ENCODE measurements at places on chromosomes 13 and 19. TPM values are rescaled to one million over a fixed set of nuclear protein-coding genes. Genes with fewer than 3 reads are reported as not detected.

GRCh38 chr19:36838784-36839324, 667 bp upstream of the ZNF790 start:
- no peak for DNase-seq

Gene KIR2DL3
- total RNA-seq: not detected

DNA sequence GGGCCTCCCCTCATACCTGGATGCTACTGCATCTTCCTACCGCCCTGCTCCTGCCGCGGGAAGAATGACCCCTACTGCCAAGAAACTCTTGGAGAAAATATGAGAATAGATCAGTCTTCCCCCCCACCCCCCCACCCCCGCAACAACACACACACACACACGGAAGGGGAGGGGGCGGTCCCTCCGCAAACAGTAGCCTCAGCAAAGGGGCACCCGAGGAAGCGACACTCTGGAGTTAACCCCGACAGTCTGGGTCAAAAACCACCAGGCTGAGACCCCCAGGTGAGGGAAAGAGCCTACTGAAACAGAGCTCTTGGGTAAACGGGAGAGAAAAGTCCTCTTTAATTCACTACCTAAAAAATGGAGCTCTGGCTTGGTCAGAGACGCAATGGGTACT, 1.2 kb downstream of the MED26 start:
- DNase-seq: peak; percentile 39

DNA sequence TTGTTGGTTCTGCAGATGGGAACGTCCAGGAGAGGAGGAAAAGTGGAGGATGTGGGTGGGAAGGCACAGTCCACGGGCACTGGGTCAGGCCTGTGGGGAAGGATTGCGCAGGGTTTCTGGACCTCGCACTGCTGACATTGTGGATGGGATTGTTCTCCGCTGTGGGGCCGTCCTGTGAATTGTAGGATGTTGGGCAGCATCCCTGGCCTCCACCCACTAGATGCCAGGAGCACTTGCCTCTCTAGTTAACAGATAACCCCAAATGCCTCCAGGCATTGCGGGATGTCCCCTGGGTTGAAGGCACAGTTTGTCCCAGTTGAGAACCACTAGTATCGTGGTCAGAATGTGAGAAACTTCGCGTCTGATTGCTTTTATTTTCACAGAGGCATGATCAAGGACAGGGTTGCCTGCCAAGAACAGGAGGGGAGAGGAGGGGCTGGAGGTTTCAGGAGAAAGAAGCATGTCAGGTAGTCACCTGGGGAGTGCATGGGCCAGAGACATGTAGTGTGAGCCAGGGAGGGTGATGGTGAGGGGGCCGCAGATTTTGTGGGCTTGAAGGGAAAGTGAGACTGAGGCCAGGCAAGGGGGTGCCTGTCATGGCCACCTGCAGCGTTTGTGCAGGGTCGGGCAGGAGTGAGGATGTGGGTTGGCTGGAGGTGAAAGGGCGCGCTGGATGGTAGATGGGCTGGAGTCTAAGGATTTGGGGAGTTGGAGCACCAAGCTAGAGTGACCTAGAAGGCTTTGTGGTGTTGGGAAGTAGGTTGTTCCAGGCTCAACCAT, 3.2 kb downstream of the ZNF628 start:
- DNase-seq: no peak

Gene RPL18A
- 4,160 TPM for total RNA-seq

- no peak for DNase-seq
Measured at GRCh38 chr13:84739021-84739420, 856.7 kb upstream of the SLITRK1 start.

Gene GSX1
- not detected for total RNA-seq

- no peak for DNase-seq
Measured at GRCh38 chr13:45796426-45797235, 54.9 kb downstream of the SIAH3 start.

GRCh38 chr13:28056970-28057712, 43.2 kb downstream of the FLT3 start:
- DNase-seq: no peak

- no peak for DNase-seq
Measured at GRCh38 chr13:51577690-51578089, 6.6 kb upstream of the WDFY2 start.

Gene DIAPH3
- 24.3 TPM for total RNA-seq

- no peak for DNase-seq
Measured at GRCh38 chr13:71869274-71869673, 2.3 kb upstream of the DACH1 start.

GRCh38 chr19:47641891-47642485, 33.1 kb downstream of the BICRA start:
- no peak for DNase-seq

Gene SIGLEC12
- total RNA-seq: not detected

Gene POU2F2
- total RNA-seq: 31.9 TPM

GRCh38 chr19:6970021-6970420, 51.2 kb downstream of the MBD3L2B start:
- no peak for DNase-seq

DNA sequence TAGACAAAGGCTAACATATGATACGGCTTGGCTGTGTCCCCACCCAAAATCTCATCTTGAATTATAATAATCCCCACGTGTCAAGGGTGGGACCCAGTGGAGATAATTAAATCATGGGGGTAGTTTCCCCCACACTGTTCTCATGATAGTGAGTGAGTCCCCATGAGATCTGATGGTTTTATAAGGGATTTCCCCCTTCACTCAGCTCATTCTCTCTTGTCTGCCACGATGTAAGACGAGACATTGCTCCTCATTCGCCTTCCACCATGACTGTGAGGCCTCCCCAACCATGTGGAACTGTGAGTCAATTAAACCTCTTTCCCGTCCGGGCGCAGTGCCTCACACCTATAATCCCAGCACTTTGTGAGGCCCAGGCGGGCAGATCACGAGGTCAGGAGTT, 143.5 kb downstream of the RXFP2 start:
- DNase-seq: no peak

Gene MED26
- total RNA-seq: 11.3 TPM

- DNase-seq: no peak
Measured at GRCh38 chr19:2077833-2078619, 18.1 kb downstream of the MOB3A start.

DNA sequence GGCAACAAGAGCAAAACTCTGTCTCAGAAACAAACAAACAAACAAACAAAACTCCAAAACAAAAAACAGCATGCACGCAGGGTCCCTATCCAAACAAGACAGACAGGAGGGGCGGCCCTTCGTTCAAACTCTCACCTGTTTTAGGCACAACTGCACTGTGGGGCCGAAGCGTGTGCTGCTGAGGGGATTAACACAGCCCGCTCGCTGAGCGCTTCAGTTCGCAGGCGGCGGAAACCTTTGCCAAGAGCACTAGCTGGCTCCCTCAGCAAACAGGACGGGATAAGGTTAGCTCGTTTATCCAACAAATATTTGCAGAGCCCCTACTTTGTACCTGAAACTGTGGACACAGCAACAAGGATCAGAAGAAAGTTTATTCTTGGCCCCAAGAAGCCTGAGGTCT, 1.6 kb upstream of the ADPRHL1 start:
- DNase-seq: no peak

DNA sequence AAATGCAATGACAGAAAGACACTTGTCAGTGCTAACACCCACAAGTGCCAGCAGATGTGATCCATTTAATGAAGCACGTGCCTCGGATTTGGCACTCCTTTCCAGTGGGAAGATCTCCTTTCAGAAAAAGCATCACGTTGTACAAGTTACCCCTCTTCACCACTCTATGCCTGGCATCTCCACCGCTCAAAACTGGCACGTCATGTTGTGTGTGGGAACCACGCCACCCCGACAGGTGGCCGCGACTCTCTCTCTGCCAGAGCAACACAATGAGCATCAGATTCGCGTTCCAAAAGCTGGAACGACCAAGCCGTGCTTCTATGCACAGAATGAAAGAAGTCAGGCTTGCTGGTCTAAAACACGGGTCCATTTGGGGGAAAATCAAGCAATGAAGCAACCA, 24.3 kb downstream of the TMTC4 start:
- no peak for DNase-seq

GRCh38 chr13:93183302-93183701, 43.3 kb upstream of the GPC6 start:
- DNase-seq: no peak

Gene TRIM13
- total RNA-seq: 15.5 TPM

Gene NTN5
- total RNA-seq: not detected

DNA sequence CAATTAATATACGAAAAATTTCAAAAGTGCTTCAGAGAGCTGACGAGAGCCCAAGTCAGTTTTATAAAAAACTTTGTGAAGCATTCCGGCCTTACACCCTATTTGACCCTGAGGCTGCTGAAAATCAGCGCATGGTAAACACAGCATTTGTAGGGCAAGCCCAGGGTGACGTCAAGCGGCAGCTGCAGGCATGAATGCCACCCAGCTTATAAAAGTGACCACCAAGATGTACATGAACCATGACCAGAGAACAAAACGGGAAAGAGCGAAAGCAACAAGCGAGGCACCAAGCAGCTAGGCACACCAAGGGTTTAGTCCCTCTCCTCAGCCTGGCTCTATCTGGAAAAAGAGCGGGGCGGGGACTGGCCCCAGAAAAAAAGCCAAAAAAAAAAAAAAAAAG, 6.0 kb downstream of the SIGLEC11 start:
- DNase-seq: no peak

DNA sequence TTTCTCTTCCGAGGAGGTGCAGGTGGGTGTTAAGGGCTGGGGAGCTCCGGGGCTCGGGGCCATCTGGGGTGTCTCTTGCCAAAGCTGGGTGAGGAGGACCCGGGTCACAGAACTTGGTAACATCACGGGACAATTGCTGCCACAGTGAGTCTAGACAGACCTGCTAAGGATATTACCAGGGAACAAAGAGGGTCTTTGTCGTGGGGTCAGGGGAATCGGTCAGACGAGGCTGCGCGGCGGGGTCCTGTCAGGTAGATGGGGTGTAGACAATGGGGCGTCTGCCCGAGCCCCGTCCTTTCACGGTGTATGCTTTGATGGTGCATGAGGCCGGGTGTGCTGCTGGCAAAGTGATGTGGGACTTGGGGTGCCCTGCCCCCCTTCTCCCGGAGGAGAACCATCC, 7.8 kb downstream of the PGPEP1 start:
- DNase-seq: no peak

DNA sequence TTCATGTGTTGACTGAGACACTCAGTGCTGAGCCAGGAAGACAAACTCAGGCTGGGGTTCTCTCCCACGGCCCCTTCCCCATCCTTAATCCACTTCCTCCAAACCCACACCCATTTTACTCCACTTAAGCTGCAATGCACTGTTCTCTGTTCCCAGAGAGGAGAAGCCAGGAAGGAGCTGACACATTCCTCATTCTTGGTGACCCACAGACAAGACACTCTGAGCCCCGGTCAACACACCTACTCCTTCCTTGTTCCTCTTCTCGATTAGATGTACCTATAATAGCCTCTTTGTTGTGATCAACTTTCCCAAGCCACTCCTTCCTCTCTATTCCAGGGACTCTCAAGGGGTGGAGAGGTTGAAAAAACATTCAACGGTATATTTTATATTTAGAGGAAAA, 47.1 kb downstream of the INSR start:
- no peak for DNase-seq

DNA sequence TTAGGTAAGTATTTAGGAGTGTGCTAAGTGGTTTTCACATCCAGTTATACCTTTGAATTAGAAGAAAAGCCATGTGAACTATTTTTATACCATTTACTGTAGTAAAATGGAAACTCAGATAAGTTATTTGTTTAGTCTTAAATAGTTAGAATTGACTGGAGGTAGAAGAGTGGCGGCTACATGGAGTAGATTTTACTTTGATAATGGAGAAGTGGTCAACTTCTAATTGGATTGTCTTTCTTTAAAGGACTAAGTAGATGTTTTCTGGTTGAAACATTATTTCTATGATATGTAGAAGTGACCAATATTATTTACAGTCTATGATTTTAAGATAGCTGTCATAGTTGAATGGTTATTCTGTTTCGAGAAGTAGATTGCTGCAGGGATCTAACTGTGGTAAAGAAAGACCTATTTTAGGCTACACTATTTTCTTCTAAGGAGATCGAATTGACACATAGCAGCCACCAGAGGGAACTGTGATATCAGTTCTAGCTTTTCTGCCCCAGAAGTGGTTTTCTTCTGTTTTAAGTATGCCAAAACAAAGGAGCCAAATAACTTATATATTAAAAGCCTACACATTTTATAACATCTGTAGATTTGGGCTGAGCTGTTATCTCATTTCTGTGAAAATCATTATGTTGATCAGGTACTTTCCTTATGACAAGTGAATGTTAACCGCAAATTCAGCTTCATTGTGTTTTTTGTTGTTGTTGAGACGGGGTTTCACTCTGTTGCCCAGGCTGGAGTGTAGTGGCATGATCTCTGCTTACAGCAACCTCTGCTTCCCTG, 26.1 kb downstream of the ZMYM2 start:
- DNase-seq: no peak

Gene TNNT1
- total RNA-seq: not detected

DNA sequence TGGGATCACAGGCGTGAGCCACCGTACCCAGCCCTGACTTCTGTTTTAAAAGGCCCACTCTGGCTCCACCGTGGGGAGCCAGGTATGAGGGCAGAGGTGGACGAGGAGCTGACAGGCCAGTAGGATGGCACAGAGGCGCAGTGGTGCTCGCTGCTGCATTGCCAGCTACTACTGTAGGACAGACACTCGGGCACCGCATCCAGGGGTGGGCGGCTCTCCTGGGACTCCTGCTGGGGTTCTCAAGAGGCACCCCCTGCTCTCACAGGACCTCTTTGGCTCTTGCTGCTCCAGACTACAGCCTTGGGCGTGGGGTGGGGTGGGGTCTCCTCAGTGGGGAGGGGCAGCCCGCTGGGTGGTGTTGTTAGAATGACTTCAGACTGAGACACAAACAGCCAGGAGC, 53.4 kb downstream of the LATS2 start:
- no peak for DNase-seq

Gene LILRA2
- not detected for total RNA-seq

Gene DENND1C
- 55.7 TPM for total RNA-seq

DNA sequence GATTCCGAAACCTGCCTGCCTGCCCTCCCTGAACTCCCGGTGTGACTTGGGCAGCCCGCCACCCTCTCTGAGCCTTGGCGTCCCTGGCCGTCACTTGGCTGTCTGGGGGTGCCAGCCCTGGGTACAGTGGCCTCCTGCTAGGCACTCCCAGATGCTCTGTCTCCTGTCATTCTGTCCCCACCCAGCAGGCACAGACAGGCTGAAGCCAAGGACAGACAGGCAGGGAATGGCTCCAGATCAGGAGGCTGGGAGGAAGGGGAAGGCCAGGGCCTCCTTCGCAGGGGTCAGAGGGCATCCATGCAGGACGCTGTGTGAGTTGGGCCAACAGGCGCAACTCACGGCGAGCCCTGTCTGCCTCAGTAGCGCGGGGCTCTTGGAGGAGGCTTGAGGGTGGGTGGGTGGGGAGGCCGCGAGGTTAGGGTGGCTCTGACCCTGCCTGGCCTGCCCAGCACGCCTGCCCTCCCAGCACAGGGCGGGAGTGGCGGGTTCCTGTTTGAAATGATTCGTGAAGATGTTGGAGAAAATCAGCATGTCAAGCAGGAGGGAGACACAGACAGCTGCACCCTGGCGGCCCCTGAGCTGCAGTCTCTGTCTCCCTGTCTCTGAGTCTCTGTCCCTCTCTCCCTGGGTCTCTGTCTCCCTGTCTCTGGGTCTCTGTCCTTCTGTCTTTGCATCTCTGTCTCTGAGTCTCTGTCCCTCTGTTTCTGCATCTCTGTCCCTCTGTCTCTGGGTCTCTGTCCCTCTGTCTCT, 19.7 kb downstream of the KLHL26 start:
- no peak for DNase-seq

All from activated naive CD4-positive, alpha-beta T cell treated with anti-CD3 and anti-CD28 coated beads for 36 hours (primary cell).